ENCODE measurements at places on chromosomes 11 and 22.

GRCh38 chr11:61971248-61972111 is 4.0 kb upstream of the FTH1 start:
- peak; percentile 83 for DNase-seq

- DNase-seq: peak; percentile 69
These were observed 17.3 kb downstream of the OR51E2 start for GRCh38 chr11:4680341-4680740.

- DNase-seq: no peak
These were observed 24.9 kb downstream of the ATP6V1E1 start for GRCh38 chr22:17603668-17604067.

GRCh38 chr11:68665436-68665835 is 18.9 kb upstream of the GAL start:
- DNase-seq: no peak

GRCh38 chr11:44673688-44674087 is 53.1 kb upstream of the TSPAN18 start:
- DNase-seq: no peak

DNA sequence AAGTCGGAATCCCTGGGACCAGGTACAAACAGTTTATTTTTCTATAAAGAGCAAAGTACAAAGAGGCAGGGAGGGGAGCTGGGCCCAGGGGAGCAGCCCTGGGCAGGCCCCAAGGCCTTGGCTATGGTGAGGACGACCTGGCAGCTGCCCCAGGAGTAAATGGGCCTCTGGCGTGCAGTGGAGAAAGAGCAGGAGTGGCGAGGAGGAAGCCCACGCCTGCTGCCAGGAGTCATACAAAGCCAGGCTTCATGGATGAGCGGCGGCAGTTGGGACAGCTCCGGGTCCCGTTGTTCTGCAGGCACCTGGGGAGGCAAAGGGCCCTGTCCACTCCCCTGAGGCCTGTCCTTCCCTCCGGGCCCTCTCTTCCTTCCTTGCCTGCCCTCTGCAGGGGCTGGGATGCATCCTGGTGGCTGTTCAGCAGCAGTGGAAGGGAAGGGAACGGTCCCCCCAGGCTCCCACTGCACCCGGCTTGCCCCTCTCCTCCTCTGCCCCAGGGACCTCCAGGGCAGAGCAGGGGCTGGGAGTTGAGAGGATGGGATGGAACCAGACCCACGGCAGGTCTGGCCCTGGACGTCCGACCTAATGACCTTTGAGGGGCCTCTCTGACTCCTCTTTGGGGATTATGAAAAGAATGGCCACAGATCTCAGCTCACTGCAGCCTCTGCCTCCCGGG is 11.1 kb downstream of the RAPSN start:
- no peak for DNase-seq

DNA sequence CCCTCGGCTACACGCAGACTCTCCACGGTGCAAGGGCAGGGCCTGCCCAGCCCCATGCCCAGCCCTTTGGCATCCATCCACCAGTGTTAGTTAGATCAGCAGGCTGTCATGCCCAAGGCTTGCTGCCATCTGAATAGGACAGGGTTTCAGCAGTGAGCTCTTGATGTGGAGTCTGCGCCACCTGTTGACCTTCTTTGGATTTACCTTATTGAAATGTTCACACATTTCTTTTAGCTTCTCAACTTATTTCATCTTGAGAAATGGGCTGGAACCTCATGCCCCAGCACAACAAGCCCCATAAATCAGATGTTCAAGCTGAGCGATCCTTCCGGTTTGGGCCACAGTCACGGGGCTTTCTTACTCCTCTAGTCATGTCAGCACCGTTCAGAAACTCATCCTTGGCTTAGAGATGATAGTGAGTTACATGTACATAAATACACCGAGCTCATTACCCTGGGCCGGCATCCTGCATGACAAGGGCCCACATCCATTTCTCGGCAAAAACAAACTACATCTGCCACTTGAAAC is 61.7 kb downstream of the PARVB start:
- DNase-seq: peak; percentile 21

DNA sequence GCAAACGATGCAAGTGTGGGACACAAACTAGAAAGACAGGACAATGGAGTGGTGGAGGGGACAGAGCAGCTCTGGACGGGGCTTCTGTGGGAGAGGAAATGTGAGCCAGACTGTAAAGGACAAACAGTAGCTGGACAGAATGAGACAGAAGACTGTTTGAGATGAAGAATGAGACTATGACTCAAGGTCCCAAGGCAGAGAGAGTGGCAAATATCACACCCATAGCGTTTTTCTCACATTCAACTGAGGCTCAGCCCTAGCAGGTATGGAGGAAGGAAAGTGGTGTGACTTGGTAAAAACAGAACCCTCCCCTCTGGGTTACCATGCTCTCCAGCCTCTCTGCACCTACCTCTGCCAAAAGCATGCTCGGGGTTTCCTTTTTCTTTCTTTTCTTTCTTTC is 96.5 kb downstream of the RPL27A start:
- no peak for DNase-seq

Measured in NCI-H2081 (cell line).